ENCODE measurements at places on chromosomes 3 and 15.

DNA sequence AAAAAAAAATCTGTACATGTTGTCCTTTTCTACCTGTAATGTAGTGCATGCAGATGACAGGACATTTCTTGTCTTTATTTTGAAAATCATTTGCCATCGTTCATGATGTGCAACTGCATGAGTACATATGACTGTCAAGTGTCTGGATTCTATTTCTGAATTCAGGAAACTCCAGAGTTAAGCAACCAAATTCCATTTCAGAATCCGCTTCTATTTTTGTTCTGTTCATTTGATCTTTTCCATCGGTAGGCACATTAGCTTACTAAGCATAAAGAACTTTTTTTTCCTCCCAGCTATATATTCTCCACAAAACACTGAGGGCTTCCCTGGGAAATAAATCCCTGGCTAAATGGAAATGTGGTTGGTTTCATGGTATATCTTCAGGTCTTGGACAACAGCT is 365.6 kb downstream of the PTPRG start:
- DNase-seq: peak; percentile 55

- DNase-seq: no peak
Measured at GRCh38 chr15:63185206-63185605, 4.2 kb upstream of the RAB8B start.

GRCh38 chr3:140910860-140911259 is 30.8 kb upstream of the SLC25A36 start:
- no peak for DNase-seq

DNA sequence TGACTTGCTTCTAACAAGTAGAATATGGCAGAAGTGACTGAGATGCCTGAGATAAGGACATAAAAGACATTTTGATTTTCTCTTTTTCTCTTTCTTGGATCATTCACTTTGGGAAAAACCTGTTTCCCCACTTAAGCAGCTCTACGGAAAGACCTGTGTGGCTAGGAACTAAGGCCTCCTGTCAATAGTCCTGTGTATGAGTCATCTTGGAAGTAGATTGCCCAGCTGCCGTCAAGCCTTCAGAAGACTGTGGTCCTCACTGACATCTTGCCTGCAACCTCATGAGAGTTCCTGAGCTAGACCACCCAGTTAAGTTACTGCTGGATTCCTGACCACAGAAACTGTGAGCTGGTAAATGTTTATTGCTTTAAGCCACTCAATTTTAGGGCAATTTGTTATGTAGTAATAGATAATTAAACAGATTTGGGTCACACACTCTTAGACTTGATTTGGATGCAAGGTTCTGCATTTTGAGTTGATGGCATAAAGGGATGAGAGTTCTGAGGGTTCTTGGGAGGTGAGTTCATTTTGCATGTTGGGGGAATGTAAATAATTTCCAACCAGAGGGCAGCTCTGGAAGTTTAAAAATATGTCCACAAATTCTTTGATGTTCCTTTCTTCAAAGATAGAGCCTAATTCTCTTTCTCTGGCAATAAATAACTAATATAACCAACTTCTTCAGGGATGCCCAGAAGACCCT is 229.2 kb downstream of the SQOR start:
- no peak for DNase-seq
